CD4-positive, alpha-beta T cell treated with Interferon alpha-2 for 1 hour (primary cell): ENCODE measurements at places on chromosomes 7 and 10.

DNA sequence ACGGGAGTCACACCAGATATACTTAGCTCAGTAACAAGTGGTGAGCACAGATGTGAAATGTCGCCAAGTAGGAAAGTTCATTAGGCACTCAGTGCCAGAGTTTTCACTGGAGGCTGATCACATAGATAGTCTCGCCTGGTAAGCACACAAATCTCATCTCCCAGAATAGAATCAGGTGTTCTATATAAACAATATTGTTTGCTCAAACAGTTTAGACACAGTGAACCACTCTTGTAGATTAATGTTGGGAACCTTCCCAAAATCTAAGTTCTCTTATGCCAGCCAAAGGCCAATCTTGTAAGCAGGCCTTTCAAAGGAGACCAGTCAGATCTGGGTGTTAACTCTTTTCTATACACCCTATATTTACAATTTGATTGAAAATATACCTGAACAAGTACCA, 716.5 kb upstream of the GRM3 start:
- no peak for DNase-seq

- DNase-seq, result no peak
Measured at GRCh38 chr10:113064039-113064438, 114.0 kb downstream of the TCF7L2 start.

- peak; percentile 55 for DNase-seq
Measured at GRCh38 chr7:610531-611280, 91.1 kb upstream of the PDGFA start.

- DNase-seq, result no peak
Measured at GRCh38 chr10:102814873-102815661, 22.1 kb downstream of the CYP17A1 start.

DNA sequence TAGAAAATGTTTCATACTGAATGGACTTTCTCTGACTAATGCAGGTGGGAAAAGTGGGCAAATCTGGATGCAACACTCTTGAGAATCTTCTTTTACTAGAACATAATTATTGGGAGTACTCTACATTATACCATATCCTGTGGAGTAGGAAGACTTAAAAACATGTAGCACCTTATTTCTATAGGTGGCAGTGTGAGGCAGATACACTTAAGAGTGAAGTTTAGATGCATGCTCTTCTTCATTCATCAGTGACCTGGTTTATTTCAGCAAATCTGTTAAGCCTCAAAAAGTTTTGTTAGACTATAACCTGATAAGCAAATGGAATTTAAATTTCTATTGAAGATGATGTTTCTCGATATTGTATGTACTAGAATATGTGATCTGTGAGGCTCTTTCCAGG, 1087.1 kb upstream of the LRRN3 start:
- no peak for DNase-seq

- DNase-seq, result no peak
Measured at GRCh38 chr10:14554091-14554490, 220.6 kb downstream of the FAM107B start.

- DNase-seq, result peak; percentile 62
Measured at GRCh38 chr10:73095481-73096021, 1.1 kb downstream of the P4HA1 start.

- DNase-seq, result no peak
Measured at GRCh38 chr10:71770255-71770654, 3.1 kb downstream of the VSIR start.

DNA sequence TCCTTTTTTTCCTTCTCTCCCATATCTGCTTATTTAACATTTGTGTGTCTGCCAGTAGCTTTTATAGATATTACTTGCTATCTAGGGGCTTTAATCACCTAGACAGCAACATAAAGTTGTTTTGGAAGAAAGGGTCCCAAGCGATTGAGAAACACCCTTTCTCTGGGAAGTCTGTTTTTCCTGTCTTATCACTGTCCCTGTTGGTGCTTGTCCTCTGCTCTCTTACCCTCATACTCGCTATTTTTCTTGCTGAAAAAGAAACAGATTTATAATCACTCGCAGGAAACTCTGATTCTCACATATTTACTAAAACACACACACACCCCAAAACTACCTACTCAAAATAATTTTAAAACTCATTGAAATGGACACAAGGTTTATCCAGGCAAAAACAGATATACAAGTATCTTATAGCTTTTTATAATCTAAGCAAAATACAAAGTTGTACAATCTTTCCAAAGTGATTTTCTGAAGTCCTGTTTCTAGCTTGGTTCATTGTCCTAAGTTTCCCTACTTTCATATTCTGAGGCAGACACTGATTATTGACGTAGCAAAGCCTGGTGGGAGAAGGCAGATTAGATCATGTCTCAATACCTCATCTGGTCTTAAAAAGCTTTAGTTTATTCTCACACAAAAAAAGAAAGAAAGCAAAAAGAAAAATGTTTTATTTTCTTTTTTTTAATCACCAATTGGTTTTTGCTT, 157.3 kb downstream of the CACNA2D1 start:
- no peak for DNase-seq

DNA sequence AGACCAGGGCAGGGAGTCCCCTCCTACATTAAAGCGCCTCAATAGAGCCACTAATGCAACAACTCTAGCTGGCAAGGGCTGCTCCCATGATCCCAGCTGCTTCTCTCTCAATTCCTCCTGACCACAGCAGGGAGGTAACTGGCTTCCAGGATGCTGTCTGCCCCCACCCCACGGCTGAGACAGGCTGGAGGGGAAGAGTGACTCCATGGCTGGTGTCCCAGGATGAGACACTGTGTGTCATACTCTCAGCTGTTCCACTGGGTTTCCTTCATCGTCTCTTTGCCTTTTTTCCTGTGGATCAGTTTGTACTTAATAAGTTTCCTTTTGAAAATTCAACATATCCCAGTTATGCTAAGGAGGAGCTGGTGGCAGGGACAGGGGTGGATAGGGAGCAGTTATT, 27.7 kb upstream of the MYH16 start:
- DNase-seq, result no peak

GRCh38 chr10:127145173-127145572, 51.2 kb downstream of the INSYN2A start:
- no peak for DNase-seq

GRCh38 chr10:100289641-100290040, 3.2 kb upstream of the BLOC1S2 start:
- DNase-seq, result no peak

GRCh38 chr10:48835781-48836180, 103.9 kb downstream of the LRRC18 start:
- DNase-seq, result no peak

GRCh38 chr10:17009212-17009700, 120.4 kb downstream of the CUBN start:
- no peak for DNase-seq

GRCh38 chr10:78619115-78619851, 449.5 kb upstream of the ZMIZ1 start:
- no peak for DNase-seq

DNA sequence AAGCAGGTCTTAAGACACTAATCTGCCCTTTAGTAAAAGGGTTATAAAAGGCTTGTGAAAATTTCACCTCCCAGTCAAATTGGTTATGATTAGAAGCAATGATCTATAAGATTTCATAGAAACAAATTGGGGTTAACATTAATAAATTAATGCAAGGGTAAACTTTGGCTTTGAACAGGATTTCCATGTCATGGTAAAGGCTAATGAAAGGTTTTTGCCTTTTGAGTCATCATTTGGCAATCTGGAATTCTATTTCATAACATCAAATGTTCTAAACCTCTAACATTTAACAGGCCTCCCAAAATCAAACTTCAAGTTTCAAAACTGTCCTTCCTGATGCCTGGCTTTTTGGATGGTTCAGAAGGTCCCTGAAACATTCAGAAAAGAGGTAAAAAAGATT, 62.4 kb downstream of the COA1 start:
- no peak for DNase-seq

DNA sequence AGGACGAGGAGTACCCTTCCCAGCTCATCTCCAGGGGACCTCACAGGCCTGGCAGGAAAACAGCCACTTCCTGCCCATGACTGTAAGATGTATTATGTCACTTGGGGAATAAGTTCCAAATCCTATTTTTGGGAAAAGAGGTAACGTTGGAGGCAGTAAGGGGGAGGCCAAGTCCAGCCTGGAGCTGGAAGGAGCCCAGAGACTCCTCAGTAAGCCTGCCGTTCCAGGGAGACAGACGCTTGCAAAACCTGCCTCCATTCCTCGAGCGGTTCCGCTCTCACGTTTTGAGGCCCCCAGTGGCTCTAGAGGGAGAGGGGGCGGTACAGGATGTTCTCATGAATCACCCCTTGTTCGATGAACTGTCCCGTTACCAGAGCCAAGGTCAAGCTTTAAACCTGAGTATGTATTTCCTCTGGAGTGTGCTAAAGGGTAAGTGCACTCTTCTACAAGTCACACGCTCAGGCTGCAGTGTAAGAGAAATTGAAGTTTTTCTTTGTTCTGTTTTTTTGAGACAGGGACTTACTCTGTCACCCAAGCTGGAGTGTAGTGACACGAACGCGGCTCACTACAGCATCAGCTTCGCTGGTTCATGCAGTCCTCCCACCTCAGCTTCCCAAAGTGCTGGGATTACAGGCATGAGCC, 45.5 kb upstream of the CYTH3 start:
- no peak for DNase-seq

- no peak for DNase-seq
Measured at GRCh38 chr7:80348223-80348622, 163.6 kb downstream of the GNAT3 start.

GRCh38 chr10:219731-220472, 84.6 kb downstream of the ZMYND11 start:
- no peak for DNase-seq

DNA sequence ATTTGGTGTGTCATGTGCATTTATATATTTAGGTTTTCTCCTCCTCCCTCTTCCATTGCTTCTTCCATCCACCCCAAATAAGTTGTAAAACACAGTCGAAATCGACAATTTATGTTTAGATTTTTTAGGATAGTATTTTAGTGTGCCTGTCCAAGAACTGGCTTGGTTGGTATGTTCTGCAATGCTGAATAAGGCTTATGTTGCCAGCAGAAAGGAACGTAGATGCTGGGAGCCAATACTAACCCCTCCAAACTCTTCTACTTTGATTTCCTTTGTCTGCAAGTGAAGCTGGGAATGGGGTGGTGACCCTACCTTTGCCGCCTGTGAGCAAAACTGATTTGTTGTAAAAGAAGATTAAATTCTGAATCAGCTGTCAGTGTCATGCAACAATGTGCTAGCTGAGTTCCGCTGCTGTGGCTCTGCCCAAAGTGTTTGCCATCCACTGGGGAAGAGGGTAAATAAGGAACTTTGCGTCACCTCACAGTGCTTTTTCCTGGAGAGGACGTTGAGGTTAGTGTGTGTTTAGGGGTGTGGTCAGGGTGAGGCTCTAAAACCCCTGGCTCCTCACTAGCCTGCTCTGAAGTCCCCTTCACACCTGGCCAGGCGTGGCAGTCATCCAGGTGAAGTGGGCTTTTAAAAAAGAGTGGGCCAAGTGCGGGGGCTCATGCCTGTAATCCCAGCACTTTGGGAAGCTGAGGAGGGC, 44.4 kb downstream of the TACC2 start:
- no peak for DNase-seq

GRCh38 chr7:87220026-87220733, 648 bp upstream of the TMEM243 start:
- DNase-seq, result peak; percentile 85

- DNase-seq, result no peak
Measured at GRCh38 chr7:24595671-24596418, 22.6 kb downstream of the PALS2 start.

DNA sequence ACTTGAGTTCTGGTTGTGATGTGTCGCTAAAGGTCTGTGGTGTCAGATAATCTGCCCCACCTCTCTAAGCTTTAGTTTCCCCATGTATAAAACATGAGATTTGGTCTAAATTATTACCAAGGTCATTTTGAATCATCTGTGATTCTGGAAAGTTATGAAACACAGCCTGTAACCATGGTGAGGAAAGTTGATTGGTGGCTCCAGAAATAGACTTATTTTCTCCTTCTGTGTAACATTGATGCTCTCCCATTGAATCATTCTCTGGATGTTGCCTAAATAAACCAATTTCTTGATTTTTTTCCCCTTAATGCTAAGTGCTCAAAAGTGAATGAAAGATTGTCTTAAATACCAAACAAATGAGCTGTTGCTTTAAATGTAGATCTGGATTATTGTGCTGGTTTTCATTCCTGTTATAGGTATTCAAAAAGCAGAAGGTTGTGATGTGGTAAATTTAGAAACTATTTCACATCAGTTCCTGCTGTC, 30.0 kb upstream of the PCGF5 start:
- DNase-seq, result no peak

DNA sequence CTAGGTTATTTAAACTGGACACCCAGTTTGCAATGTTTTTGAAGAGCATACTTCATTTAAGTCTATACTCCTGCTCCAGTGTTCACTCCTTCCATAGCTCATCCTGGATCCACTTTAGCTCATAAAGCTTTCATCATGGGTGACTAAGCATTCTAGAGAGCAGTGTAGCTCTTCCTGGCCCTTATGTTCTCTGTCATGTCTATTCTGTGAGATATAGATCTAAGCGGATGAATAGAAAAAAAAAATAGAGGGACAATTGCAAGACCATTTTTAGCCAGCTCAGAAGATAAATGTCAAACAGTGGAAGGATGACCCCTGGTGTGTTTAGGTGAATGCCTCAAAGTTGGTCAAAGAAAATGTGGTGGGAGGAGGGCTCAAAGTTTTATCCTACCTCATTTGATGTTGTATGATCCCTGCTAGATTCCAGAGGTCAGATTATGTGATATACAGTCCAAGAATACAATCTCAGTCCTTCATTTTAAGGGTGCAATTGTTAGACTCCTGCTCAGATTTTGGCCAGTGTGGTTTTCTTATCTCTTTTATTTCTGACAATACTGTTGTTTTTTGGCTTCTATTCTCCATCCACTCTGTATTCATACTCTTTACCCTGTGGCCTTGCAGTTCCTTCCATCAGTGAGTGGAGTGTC, 7.5 kb upstream of the HECW1 start:
- DNase-seq, result no peak

DNA sequence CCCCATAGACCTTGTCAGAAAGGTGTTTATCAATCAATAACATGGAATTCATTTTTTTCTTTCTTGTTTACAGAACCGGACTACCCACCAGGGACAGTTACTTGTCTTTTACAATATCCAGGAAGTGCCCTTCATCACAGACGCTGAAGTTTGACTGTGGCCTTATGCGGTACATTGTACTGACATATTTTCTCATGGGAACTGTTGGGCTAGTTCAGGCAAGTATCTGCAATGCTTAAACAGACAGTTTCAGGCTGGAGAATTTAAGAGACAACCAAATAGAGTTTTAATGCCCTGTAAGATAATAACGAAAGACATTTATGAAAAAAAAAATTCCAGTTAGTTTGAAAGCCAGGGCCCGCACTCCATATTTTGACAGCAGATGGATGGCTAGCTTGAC, 246.4 kb downstream of the GATA3 start:
- DNase-seq, result no peak

DNA sequence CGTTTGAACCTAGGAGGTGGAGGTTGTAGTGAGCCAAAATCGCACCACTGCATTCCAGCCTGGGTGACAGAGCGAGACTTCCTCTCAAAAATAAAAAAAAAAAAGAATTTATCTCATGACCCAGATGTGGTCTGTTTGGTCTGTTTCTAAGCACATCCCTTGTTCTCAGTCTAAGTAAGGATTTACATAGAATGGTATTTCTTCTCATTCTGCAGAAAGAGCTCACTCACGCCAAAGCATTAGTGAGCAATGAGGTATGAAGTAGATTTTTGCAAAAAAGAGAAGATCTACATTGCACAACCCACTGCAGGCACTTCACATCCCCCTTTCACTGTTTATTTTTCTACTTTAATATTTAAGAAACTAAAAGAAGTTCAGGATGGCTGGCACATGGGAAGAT, 76.5 kb upstream of the FGL2 start:
- DNase-seq, result no peak

GRCh38 chr7:140176811-140177702, at the start of gene KDM7A:
KDM7A (minus strand) TSS chr7:140176983; CDS start chr7:140176937, 46 bp downstream.
- DNase-seq, result peak; percentile 93
